ENCODE measurements at places on chromosomes 16 and 17. TPM values are rescaled to one million over a fixed set of nuclear protein-coding genes. Genes with fewer than 3 reads are reported as not detected.
A peak's percentile ranks its signal among the peaks of the same experiment; 100 is the strongest.

- DNase-seq, result no peak
Measured at GRCh38 chr17:11921296-11921695, 76.0 kb downstream of the ZNF18 start.

DNA sequence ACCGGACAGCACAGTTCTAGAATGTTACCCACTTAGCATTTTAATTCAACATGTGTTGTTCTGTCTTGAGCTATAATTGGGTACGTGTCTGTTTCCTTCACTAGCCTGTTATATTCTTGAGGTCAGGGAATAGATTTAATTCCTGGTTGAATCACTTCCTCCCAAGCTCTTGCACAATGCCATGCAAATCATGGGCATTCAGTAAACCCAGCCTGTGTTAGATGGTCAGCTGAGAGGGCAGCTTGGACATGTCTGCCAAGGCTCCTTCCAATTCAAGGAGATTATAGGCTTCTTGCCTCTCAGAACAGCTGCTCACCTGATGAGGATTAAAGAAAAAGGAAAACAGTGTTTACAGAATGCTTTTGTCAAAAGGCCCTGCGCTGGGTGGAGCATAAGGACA, 12.6 kb downstream of the C1QTNF1 start:
- DNase-seq, result no peak

- peak; percentile 53 for DNase-seq
Measured at GRCh38 chr16:78796221-78796866, 696.9 kb downstream of the WWOX start.

DNA sequence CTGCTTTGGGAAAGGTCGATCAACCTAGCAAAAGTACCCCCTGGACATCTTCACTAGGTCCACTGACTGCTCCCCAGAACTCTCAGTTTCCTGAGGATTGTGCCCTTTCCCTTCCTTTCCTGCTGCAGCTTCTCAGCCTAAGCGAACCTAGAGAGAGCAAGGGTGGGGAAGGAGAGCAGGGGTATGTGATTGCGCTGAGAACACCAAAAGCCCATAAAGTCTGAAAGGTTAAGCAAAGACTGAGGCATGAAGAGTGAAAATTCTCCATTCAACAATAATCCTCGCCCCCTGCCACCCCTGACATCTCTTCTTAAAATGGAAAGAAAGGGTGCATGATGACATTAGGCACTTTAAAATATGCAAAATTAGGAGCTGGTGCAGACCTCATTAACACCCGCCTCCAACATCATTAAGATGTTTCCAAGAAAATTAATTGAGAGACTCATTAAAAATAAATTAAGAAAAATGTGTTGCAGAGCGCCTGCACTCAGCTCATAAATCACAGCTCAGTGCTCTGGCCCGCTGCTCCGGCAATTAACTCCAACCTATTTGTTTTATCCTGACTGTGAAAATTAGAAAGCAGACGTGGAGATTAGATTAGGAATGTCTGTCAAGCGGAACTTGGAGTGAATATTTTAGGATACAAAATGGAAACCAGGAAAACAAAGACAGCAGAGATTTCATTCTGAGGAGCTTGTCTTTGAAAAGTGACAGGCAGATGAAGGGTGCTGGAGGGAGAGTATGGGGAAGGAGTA, 49.1 kb upstream of the PMFBP1 start:
- DNase-seq, result no peak

DNA sequence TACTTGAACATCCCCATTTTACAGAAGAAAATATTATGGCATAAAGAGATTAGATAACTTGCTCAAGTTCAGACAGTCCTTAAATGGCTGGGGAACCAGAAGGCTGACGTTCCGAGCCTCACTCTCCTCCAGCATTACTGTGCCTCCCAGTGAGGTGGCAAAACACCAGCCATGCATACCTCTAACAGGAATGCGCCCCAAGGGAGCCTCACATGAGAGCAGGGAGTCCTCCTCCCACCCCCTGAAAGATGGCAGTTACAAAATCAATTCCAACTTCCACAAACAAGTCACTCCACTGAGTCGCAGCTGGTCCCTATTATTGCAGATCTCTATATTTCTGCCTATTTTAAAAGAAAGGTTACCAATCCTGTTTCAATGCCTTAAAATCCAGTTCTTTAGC, 55.5 kb downstream of the ANKFY1 start:
- DNase-seq, result no peak

DNA sequence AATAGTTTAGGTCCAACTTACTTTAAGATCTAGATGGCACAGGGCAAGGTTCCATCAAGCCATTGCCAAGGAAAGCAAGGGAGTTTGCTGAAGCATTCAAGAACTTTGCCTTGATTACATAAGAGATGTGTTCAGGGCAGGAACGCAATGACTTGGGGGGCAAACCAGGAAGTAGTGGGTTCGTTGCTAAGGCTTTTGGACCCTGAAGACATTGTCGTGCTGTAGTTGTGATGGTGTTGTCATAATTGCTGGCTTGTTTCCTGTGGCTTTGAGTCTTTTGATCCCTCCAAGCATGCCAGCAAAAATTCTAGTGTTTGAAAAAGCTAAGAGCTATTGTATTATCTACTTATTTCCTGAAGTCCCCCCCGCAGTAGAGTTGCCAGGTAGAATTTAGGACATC, 70.7 kb upstream of the HNF1B start:
- DNase-seq, result no peak

- peak; percentile 54 for DNase-seq
Measured at GRCh38 chr16:22300427-22301071, 3.3 kb downstream of the POLR3E start.

GRCh38 chr17:76394166-76394565, 9.8 kb downstream of the SPHK1 start:
- DNase-seq, result no peak

DNA sequence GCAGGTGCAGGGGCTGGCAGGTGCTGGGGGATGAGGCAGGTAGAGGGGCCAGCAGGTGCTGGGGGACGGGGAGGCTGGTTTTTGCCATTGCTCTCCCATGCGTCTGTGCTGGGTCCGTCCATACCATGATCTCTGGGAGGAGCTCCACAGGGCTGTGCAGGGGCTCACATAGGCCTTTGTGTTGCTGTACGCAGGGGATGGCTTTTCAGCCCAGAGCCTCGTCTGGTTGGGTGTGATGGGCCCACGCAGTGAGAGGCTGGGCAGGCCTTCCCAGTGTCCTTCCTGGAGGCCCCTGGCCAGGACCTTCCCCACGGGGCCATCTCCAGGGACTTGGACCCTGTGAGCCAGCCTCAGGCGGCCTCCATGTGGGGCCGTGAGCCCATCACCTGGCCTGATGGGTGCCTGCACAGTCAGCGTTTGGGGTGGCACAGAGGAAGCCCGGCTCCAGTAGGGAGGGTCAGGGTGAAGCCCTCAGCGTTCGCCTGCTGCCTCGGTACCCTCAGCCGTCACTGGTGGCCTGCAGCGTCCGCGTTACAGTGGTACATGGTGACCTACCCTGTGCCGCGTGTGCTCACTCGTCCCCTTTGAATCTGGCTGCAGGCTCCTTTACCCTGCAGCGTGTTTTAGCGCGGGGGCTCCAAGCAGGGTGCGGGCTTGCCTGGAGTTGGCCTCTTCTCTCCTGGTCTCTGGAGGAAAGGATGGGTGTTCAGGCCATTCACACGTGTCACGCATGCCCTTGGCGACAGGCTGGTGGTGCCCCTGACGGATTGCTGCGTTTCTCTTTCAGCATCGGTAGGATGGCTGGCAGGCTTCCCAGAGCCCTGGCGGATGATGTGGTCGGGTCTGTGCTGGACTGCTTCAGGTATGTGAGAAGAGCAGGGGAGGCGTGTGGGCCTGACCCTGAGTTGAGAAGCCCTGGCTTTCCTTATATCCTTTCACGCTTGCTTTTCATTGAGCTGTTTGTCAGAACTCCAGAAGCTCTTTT, 30.6 kb downstream of the ZNF750 start:
- DNase-seq, result no peak

ASPA gene
- not detected for total RNA-seq

ABCA9 gene
- 0.91 TPM for total RNA-seq

SLC5A10 gene
- total RNA-seq, result not detected
